Psoas muscle (tissue), 8 donors: ENCODE measurements at places on chromosomes 11 and 22. TPM values are rescaled to one million over a fixed set of nuclear protein-coding genes. Genes with fewer than 3 reads are reported as not detected.
A peak's percentile ranks its signal among the peaks of the same experiment; 100 is the strongest.

The COX8A gene
- total RNA-seq: 634 TPM

The APOBEC3B gene
- total RNA-seq: 0.30 TPM

The PHOX2A gene
- total RNA-seq: not detected

The BSCL2 gene
- 32.9 TPM for total RNA-seq

The MYEOV gene
- total RNA-seq: not detected

- H3K4me1 ChIP-seq: no peaks in the 10 kb centered on the region
- no peaks in the 10 kb centered on the region for H3K27me3 ChIP-seq
- DNase-seq: peak; percentile 84
- H3K36me3 ChIP-seq: no peaks in the 10 kb centered on the region
- no peak overlapping the region for H3K27ac ChIP-seq
Observed at GRCh38 chr22:19909350-19910179, 32.0 kb upstream of the COMT start.

- H3K27ac ChIP-seq: peak overlapping the region; percentile 57
- no peak overlapping the region for H3K4me3 ChIP-seq
- DNase-seq: peak; percentile 79
- H3K27me3 ChIP-seq: no peaks in the 10 kb centered on the region
- H3K36me3 ChIP-seq: peaks cover 26% of the 10 kb centered on the region
Observed at GRCh38 chr11:65298655-65299179, 15.9 kb upstream of the CDC42EP2 start.

- no peak overlapping the region for H3K27ac ChIP-seq
- no peaks in the 10 kb centered on the region for H3K4me1 ChIP-seq
- H3K36me3 ChIP-seq: no peaks in the 10 kb centered on the region
- DNase-seq: no peak
- H3K4me3 ChIP-seq: no peak overlapping the region
- no peaks in the 10 kb centered on the region for H3K27me3 ChIP-seq
Observed at GRCh38 chr11:132395434-132395833, 1025.0 kb downstream of the NTM start.

GRCh38 chr11:69272831-69273485, 21.0 kb upstream of the MYEOV start:
- no peak overlapping the region for H3K4me3 ChIP-seq
- no peaks in the 10 kb centered on the region for H3K36me3 ChIP-seq
- no peaks in the 10 kb centered on the region for H3K27me3 ChIP-seq
- no peak overlapping the region for H3K27ac ChIP-seq
- DNase-seq: no peak

- H3K36me3 ChIP-seq: no peaks in the 10 kb centered on the region
- no peak for DNase-seq
- H3K27ac ChIP-seq: peak overlapping the region; percentile 58
- H3K27me3 ChIP-seq: no peaks in the 10 kb centered on the region
Observed at GRCh38 chr11:122229481-122230384, 113.7 kb upstream of the BLID start.

GRCh38 chr22:27163162-27164137, 506.1 kb downstream of the MIAT start:
- no peaks in the 10 kb centered on the region for H3K4me1 ChIP-seq
- H3K27ac ChIP-seq: no peak overlapping the region
- no peak for DNase-seq
- H3K27me3 ChIP-seq: no peaks in the 10 kb centered on the region

- H3K27me3 ChIP-seq: peaks cover 3% of the 10 kb centered on the region
- H3K4me1 ChIP-seq: no peaks in the 10 kb centered on the region
- no peaks in the 10 kb centered on the region for H3K36me3 ChIP-seq
- H3K27ac ChIP-seq: no peak overlapping the region
Observed at GRCh38 chr11:134792044-134792443, 380.0 kb upstream of the B3GAT1 start.

DNA sequence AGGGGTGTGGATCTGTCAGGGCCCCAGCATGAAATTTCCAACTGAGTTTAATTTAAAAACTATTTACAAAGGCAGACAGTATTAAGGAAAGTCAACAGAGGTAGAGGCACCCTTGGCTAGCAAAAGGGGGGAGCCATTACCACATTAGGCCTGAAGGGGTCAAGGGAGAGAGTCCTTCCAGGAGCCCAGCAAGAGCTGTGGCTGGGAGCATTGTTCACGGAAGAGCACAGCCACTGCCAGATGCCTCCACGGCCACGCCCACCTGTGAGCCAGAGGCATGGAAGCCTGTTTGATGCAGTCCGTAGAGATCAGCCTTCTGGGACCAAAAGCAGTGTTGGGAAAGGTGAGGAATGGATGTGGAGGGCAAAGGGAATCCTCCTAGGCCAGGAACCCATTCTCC, 102.6 kb downstream of the GALNT18 start:
- no peak overlapping the region for H3K4me3 ChIP-seq
- H3K27me3 ChIP-seq: no peaks in the 10 kb centered on the region
- H3K4me1 ChIP-seq: peaks cover 24% of the 10 kb centered on the region
- H3K27ac ChIP-seq: no peak overlapping the region

DNA sequence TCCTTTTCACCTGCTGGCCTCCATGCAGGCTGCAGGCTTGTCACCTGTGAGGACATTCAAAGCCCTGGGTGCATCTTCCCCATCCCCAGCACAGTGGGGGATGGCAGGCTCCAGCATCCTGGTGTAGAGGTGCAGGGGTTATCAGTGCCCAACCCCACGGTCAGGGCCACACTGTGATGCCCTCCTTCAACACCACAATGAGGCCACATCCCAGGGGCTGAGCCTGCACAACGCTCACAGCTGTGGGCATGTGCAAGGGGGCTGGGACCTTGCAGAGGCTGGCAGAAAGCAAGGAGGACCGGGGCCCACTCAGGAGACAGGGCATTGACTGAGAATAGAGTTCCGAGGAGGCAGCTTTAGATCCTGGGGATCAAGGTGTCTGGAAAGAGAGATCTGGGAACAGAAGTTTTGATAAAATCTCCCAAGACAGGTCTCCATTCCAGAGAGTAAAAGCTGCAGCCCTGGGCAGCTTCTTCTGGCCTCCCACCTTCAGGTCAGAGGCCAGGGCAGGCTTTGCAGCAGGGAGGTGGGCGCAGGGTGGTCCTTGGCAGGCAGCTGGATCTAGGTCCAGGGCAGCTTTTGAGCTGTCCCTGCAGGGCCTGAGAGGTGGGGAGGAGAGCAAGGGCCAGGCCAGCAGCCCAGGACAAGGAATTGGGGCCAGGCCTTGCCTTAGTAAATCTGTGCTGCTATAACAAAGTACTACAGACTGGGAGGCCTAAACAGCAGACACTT, 250.8 kb upstream of the B3GAT1 start:
- no peaks in the 10 kb centered on the region for H3K36me3 ChIP-seq
- peaks cover 4% of the 10 kb centered on the region for H3K27me3 ChIP-seq
- no peak overlapping the region for H3K27ac ChIP-seq
- no peaks in the 10 kb centered on the region for H3K4me1 ChIP-seq

- no peaks in the 10 kb centered on the region for H3K27me3 ChIP-seq
- H3K4me1 ChIP-seq: peaks cover 11% of the 10 kb centered on the region
- H3K27ac ChIP-seq: peak overlapping the region; percentile 30
Observed at GRCh38 chr11:77602381-77603088, 12.8 kb downstream of the AQP11 start.

- H3K36me3 ChIP-seq: no peaks in the 10 kb centered on the region
- peak overlapping the region; percentile 39 for H3K27ac ChIP-seq
- H3K4me1 ChIP-seq: peaks cover 73% of the 10 kb centered on the region
- H3K27me3 ChIP-seq: no peaks in the 10 kb centered on the region
Observed at GRCh38 chr11:1503708-1504104, 17.1 kb upstream of the MOB2 start.

DNA sequence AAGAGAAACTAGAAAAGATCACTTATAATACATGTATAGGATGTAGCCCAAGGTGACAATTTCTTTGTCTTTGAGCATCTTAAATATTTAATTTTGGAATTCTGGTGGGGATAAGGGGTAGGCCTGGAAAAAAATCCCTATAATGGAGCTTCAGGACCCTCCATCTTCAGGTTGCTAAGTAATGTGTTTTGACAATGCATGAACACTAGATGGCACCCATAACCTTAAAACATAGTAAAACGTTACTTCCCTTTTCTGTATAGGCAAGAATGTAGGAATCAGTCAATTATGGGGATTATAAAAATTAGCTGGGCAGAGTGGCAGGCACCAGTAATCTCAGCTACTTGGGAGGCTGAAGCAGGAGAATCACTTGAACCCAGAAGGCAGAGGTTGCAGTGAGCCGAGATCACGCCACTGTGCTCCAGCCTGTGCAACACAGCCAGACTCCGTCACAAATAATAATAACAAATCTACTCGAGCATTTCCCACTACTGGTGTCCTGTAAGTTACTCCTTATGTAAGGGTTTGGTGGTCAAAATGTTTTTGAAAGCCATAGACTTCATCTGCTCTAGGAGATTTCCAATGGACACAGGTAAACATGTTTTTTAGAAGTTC, 541.9 kb upstream of the CCDC90B start:
- H3K4me3 ChIP-seq: peak overlapping the region; percentile 43
- no peaks in the 10 kb centered on the region for H3K4me1 ChIP-seq
- no peaks in the 10 kb centered on the region for H3K27me3 ChIP-seq
- no peak overlapping the region for H3K27ac ChIP-seq

DNA sequence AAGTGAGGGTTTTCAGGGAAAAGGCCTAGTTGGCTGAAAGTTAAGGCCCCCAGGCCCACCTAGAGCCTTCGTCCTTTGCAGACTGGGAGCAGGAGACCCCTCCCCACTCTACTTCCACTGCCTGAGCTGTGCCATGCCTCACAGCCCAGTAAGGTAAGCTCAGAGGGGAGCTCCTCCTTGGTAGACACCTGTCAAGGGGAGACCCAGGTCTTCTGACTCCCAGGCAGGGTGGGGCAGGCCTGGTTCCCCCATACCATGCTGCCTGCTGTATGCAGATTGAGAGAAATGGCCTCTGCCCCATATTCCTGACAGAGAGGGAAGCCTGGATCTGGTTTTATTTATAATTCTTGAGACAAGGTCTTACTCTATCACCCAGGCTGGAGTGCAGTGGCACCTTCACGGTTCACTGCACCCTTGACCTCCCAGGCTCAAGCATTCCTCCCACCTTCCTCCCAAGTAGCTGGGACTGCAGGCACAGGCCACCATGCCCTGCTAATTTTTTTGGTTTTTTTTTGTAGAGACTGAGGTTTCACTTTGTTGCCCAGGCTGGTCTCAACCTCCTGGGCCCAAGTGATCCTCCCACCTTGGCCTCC, 697 bp downstream of the RAB36 start:
- no peak for DNase-seq
- peak overlapping the region; percentile 23 for H3K27ac ChIP-seq
- H3K4me3 ChIP-seq: peak overlapping the region; percentile 57
- H3K36me3 ChIP-seq: no peaks in the 10 kb centered on the region
- H3K4me1 ChIP-seq: peaks cover 9% of the 10 kb centered on the region
- no peaks in the 10 kb centered on the region for H3K27me3 ChIP-seq

- no peak overlapping the region for H3K4me3 ChIP-seq
- H3K27ac ChIP-seq: no peak overlapping the region
- peak; percentile 3 for DNase-seq
Observed at GRCh38 chr11:47398551-47398950, 9.8 kb upstream of the SLC39A13 start.

DNA sequence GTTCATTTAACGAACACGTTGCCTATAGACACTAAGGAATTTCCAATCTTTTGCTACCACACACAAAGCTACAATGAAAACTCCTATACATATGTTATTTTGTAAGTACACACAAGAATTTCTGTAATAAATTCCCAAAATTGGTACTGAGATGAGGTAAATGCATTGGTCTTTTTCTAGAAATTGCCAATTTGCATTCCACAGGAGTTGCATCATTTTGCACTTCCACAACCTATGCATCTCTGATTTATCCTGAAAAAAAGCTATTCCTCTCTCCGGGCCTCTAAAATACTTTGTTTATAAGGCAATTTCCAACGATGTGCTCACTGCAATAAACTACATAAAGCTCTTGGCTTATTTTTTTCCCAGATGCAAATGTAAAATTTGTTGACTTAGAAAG, 24.9 kb downstream of the IMMP1L start:
- no peak overlapping the region for H3K4me3 ChIP-seq
- DNase-seq: no peak
- H3K36me3 ChIP-seq: no peaks in the 10 kb centered on the region
- no peaks in the 10 kb centered on the region for H3K27me3 ChIP-seq

GRCh38 chr22:18120857-18121256, 10.2 kb downstream of the TUBA8 start:
- H3K36me3 ChIP-seq: no peaks in the 10 kb centered on the region
- H3K4me1 ChIP-seq: peaks cover 61% of the 10 kb centered on the region
- H3K4me3 ChIP-seq: no peak overlapping the region

- no peak overlapping the region for H3K4me3 ChIP-seq
- H3K4me1 ChIP-seq: no peaks in the 10 kb centered on the region
- no peaks in the 10 kb centered on the region for H3K36me3 ChIP-seq
Observed at GRCh38 chr11:117863383-117863782, 13.1 kb downstream of the FXYD6 start.

DNA sequence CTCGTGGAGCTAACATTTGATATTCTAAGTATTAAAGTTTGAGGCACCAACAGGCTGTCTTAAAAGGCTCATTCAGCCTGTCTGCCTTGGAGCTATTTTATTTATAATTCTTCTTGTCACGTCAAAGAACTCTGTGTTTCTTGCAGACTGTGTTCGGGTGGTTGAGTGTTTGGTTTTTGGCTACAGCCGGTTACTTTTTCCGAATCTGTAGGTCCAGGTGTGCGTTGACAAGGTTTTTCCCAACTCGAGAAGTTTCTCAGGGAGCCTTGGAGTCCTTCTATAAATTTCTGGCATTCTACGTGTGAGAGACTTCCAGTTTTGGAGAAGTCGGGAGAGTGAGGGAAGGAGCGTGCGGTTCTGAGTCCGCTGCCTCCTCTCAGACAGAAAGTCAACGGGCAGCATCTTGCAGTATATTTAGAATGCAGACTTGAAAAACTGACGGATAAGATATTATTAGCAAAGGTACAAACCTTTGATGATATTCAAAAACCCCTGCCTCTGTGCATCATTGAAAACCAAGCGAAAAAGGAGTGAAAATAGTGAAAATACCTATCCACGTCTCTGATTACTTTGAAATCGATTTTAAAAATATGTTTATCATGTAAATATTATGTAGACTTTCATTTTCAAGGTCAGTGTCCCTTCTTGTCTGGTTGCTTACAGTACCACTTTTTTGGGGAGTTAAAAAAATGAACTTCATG, 85.2 kb upstream of the PPARA start:
- H3K4me3 ChIP-seq: peak overlapping the region; percentile 88
- H3K36me3 ChIP-seq: no peaks in the 10 kb centered on the region
- no peaks in the 10 kb centered on the region for H3K27me3 ChIP-seq
- H3K27ac ChIP-seq: peak overlapping the region; percentile 99
- peaks cover 51% of the 10 kb centered on the region for H3K4me1 ChIP-seq
